Activated CD4-positive, CD25-positive, alpha-beta regulatory T cell treated with anti-CD3 and anti-CD28 coated beads, Interleukin-2, amount 50 U/mL, for 24 hours (primary cell): ENCODE measurements at places on chromosomes 3 and 15.

- ATAC-seq: no peak
These were observed 3.4 kb downstream of the KLF15 start for GRCh38 chr3:126353694-126354321.

DNA sequence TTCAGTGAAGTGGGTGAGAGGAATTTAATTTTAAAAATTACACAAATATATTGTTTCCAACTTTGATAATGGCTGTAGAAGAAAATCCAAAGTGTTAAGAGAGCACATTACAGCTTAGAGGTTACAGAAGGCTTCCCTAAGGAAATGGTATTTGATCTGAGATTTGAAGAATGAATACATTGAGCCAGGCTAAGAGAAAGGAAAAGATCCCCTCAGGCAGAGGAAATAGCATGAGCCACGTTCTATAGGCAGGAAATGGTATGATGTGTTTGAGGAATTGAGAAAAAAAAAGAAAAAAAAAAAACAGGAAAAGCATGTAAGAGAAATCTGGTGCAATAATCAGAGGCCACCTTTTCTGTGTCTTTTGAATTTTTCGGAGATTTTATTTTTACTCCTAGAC is 48.6 kb downstream of the UNC13C start:
- no peak for ATAC-seq

- ATAC-seq: no peak
These were observed 10.8 kb downstream of the CDAN1 start for GRCh38 chr15:42726114-42726513.

- no peak for ATAC-seq
These were observed 646.0 kb downstream of the TUSC7 start for GRCh38 chr3:117355566-117355965.

DNA sequence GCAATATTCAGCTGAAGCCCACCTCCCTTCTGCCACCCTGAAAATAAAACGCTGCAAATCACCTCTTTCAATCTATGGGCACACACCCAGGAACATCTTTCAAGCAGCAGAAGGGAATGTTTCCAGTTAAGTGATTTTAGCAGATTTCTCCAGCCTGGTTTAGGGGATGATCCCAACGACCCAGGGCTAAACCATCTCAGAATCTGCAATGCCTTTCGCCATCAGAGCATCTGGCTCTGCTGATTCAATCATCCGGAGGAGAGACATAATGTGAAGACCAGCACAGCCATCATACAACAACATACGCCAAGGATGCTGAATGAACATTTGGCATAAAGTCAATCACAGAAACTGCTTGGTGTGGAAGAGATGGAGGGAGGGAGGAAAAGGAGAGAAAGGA is 15.5 kb upstream of the LRRN1 start:
- no peak for ATAC-seq

DNA sequence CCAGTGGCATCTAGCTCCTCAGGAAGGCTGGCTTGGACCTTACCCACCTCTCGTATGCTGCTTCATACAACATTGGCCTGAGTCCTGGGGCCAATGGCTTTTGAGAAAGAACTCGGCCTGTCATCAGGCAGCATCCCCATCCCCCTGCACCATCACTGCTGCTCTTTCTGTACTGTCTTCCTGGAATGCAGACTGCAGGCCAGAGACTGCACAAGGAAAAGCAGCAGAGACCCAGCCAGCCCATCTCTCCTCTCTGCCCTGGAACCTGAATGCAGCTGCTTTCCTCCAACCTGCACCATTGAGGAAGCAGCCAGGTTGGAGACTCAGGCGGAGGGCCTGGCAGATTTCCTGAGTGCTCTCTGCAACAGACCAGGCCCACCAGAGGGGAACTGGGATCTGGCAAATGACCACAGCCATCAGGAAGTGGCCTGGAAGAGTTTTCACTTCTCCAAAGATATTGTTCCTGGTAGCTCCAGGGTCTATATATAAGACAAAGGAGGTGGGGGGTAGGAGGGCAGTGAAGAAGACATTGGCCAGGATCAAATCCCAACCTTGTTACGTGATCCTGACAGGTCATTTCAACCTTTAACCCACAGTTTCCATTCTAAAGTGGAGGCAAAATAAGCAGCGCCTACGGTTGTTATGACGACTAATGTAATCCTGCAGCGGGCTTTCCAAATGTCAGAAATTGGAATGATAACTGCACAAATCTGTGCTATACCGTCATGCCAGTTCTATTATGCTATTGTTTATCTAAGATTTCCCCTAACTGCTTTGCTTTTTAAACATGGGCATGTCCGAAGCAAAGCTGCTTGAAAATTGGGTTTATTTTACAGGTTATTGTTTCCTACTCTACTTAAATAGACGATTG is 24.4 kb upstream of the RAB7A start:
- no peak for ATAC-seq

GRCh38 chr3:132981719-132982118 is 56.5 kb upstream of the TMEM108 start:
- ATAC-seq: no peak

DNA sequence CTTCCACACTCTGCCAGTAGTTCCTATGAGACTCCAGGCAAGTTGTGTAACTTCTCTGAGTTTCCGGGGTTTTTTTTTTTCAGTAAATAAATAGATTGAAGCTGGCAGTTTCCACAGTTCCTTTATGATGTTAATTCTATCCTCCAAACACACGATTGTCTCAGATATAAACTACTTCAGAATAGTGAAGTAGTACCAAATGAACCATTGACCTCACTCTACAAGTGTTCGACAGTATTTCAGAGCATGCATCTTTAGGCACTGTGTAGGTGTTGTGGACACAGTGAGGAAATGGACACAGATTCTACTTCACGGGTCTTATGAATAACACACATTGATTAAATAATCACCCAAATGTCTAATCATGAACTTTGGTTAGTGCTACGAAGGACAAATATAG is 136.1 kb upstream of the IGSF10 start:
- ATAC-seq: no peak

DNA sequence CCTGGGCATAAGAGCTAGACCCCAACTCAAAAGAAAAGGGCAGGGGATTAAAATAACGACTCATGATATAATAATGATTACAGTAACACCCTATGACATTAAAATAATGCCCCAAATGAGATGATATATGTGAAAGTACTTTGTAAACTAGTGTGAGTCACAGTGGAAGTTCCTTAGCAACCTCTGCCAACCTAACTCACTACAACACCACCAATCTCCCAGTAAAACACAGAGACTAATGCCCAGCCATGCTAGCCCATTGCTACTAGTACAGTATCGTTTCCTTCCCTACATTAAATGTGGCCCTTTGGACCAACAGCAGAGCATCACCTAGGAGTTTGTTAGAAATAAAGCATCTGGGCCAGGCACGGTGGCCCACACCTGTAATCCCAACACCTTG is 11.2 kb upstream of the ADAMTS7 start:
- no peak for ATAC-seq

DNA sequence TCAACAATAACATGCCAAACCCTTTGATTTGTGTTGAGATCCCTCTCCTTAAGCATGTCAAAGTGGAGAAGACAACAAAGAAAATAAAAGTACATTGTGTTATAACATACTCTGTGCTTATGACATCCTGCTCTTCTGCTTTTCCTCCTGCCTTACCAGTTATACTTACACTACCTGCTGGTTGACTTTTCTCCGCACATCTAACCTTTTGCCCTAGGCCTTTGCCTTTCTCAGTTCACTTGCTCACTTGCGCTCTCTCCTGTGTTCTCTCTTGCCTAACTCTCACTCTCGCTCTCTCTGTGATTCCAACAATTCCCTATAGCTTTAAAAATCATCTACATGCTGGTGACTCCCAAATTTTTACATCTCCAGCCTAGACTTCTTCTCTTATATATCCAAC is 5.7 kb downstream of the DNAH12 start:
- no peak for ATAC-seq

GRCh38 chr15:27864086-27864485 is 235.0 kb downstream of the OCA2 start:
- ATAC-seq: no peak

GRCh38 chr3:188978421-188979171 is 193.2 kb upstream of the TPRG1 start:
- no peak for ATAC-seq

DNA sequence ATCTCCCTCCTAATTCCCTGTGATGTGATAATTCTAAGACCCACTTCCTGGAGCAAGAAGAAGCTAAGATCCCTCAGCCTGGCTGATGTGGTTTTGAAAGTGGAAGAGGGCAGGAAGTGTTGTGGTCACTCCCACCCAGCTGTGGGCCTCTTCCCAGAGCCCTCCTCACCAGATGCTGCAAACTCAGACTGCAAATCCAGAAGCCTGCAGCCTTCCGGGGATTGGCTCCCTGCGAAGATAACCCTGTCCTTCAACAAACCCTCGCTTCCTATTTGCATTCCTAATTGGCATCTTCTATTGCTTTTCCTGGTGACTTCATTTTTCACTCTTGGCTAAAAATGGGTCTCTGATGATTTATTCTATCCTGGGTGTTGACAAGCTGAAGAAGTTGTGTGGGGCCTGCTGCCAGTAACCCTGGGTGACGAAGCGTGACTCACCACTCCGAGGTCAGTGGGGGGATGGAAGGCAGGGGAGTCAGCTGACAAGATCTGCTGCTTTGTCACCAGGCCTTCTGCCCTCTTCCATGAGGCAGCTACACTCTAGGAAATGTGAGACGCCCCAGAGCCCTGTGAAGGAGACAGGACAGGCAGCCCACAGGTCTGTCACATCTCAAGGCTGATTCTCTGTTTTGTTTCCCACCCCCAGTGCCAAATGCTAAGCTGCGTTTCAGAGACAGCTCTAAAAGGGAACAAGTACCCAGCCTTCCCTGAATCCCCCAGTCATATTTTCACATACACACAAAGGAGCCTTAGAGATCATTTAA is 99.7 kb upstream of the LIPC start:
- ATAC-seq: peak; percentile 98

GRCh38 chr3:112399064-112399463 is 66.1 kb downstream of the CD200 start:
- ATAC-seq: no peak

DNA sequence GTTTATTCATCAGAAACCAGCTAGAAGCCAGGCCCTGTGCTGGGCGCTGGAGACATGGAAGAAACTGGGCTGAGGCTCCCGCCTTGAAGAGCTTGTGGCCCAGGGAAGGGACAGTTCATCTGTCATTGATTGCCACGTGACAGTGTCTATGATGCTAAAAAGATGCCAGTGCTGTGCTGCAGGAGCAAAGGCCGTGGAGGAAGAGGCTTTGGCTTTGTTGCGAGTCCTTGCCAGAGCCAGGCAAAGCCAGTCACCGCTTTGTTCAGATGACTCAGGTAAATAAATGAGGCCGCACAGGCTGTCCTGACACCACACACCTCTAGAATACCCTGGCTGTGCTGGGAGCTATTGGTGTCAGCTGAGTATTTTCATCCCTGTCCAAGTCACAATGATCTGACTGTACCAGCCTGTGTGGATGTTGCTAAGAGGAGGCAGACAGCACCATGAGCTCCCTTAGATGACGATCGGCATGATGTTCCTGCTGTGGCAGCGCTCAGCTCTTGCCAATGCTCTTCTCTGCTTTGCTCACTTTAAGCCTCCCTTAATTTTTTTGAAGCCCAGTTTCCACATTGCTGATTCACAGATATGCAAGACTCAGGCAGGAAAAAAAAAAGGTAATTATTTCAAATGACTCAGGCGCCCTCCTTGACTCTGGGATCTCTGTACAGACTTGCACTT is 77.5 kb downstream of the CCNL1 start:
- no peak for ATAC-seq

- no peak for ATAC-seq
These were observed 260.5 kb downstream of the PYDC2 start for GRCh38 chr3:191721390-191721861.

DNA sequence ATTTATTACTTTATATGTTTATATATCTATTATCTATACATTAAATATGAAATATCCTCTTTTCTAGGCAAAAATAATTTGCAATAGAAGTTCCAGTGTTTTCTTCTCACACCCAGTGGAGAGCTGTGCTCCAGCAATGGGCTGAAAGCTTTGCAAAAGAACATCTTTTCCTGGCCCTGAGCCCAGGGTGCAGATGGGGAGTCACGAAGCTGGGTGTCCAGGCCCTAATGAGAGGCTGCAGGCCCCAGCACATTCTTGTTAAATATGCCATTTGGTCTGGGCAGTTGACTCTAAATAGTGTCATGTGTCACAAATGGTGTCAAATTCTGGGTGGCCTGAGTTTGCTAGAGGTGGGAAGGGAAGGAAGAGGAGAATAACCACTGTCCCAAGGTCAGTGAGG is 5.7 kb downstream of the NTRK3 start:
- no peak for ATAC-seq

DNA sequence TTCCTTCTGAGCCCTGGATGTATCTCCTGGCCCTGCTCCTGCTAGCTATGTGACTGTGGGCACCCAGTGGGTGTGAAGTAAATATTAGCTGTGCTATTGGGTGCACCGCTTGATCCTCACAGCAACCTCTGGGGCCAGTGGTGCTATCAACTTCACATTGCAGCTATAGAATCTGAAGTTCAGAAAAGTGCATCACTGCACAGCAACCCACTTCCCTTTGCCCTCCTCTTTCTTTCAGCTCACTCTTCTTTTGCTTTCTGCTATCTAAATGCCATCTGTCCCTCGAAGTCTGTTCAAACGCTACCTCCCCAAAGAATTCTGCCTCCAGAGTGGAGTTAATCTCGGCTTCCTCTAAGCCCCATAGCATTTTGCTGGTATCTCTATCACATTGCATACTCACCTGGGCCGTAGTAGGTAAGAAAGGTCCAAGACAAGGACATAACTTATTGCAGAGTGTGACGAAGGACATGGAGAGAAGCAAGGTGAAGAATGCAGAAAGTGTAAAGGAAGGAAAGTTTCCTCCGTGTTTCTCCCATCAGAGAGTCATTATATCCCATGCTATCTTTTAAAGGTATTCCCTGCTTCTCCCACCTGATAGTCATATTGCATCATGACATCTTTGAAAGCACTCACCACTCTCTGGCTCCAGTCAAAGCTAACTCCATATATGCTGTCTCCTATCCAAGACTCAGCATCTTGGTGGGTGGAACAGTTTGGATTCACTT is 57.1 kb upstream of the BCL6 start:
- no peak for ATAC-seq

- peak; percentile 48 for ATAC-seq
These were observed 6.1 kb downstream of the CD96 start for GRCh38 chr3:111548092-111548491.

- ATAC-seq: no peak
These were observed 79.6 kb upstream of the DCBLD2 start for GRCh38 chr3:98980915-98981596.

DNA sequence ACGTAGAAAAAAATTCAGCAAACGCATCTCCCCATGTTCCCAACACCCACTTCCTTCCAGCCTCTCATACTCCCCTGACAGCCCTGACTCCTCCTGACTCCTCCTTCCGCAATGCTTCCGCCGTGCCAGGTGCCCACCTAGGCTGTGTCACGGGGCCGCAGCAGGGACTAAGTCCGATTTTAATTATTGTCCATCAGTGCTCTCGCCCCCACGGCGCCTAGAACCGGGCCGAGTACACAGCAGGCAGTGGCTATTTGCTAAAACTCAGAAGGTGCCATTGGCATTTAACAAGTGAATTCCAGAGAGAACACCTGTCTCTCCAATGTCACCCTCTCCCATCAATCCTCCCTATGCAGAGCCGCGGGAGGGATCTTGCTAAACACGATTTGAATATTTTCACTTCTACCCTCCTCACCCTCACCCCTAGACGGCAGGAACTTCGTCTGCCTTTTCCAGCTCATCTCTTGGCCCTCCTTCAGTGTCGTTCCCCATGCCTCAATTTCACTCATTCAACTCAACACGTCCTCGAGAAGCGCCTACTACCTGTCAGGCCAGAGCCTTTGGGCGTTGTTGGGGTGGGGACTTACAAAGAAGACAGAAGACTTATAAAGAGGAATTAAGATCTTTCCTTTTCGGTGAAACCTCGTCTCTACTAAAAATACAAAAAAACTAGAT is 11.5 kb upstream of the SHF start:
- no peak for ATAC-seq
